ENCODE measurements at places on chromosomes 2 and 18.

DNA sequence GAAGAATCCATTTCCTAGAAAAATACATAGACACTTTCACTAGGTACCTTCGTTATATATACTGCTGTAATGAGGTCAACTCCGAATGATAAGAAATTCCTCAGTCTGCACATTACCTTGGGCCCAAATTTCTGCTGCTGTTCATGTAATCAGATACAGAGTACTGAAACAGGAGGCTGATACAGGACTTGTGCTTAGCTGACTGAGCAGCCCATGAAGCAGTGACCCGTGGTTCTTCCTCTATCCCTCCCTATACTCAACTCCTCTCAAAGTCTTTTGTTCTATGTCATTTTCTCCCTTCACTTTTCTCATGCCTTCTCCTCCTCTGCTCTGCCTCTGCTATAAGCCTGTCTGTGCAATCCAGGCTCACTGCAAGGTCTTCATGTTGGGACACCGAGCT lies 57.5 kb upstream of the ST8SIA5 start:
- no peak for DNase-seq

DNA sequence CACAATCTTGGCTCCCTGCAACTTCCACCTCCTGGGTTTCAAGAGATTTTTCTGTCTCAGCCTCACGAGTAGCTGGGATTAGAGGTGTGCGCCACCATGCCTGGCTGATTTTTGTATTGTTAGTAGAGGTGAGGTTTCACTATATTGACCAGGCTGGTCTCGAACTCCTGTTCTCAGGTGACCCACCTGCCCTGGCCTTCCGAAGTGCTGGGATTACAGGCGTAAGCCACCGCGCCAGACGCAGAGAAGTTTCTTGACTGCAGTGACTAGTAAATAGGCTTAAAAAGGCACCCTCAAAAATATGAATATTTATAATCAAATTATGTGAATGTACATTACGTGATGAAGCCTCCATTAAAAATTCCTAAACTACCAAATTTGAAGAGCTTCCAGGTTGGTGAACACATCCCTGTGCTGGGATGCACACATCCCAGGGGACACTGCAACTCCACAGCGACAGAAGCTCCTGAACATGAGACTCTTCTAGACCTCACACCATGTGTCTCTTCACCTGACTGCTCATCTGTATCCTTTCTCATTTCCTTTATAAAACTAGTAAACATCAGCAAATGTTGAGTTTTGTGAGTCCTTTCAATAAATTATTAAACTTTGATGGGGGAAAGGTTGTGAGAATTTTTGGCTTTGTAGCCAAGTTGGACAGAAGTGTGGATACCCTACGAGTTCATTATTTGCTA lies 203.3 kb upstream of the SPOPL start:
- no peak for DNase-seq

DNA sequence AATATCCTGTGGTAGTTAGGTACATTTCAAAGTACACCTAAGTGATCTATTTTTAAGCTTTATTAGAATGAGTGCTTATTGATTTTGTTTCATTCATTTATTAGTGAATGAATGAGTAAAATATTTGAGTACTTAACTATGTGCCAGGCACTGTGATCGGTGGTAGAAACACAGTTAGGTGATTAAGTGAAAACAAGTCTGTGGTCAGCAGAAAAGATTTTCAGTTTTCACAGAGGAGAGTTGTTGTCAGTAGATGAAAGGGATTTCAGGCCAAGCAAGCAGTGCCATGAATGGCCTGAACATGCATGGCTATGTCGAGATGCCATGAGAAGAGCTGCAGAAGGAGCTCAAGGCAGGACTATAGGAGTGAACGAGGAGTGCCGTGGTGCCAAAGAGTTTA lies 85.9 kb downstream of the SPTBN1 start:
- DNase-seq = no peak

- DNase-seq = no peak
Measured at GRCh38 chr2:43127941-43128558, 98.4 kb downstream of the ZFP36L2 start.

GRCh38 chr2:102277202-102277700 lies 34.1 kb upstream of the IL1RL1 start:
- no peak for DNase-seq

DNA sequence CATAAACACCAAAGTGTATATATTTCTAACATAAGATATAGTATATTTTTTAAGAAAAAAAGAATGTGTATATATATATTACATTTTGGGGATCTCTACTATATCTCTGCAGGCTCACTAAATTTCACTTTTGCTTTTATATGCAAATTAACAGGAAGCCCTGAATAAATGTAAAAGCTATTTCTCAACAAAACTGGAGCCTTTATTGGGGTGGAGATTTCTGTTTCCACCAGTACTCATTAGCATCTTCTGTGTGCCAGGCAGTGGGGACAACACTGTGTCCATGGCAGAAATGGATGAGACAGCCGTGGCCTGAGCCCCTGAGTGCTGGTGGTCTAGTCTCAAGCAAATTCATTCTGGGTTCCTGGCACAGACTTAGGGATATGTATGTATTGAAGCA lies 41.3 kb downstream of the C18orf63 start:
- no peak for DNase-seq

DNA sequence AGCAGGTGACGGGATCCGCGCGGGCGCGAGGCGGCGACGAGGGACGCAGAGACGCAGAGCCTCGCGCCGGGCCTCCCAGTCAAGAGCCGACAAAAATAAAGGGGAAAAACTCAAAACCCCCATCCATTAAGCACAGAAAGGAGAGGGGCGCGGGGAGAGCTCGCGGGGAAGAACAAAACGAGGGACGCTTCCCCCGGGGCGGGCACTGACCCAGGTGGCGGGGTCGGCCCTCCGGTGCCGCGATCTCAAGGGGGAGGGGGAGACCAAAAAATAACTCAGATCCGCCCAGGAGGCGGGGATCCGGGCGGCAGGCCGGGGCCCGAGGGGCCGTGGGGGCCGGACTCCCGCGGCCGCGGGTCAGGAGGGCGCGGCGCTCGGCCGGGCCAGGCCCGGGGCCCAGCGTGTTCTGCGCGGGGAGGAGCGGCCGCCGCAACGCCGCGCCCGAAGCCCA lies 597 bp downstream of the RNF103 start:
- DNase-seq = no peak

DNA sequence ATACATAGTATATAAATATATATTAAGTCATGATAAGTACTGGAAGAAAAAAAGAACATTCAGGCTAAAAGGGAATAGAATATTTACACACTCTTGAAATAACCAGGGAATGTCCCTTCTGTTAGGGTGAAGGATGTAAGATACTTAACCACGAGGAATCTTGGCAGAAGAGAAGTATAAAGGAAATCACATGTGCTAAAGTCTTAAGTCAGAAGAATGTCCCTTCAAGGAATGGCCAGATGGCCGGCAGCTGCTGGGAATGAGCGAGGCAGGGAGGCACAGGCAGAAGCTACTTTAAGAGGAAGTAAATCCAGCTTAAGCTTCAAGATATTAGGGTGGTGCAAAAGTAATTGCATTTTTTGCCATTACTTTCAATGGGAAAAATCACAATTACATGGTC lies 5.5 kb downstream of the CCDC102B start:
- DNase-seq = no peak

DNA sequence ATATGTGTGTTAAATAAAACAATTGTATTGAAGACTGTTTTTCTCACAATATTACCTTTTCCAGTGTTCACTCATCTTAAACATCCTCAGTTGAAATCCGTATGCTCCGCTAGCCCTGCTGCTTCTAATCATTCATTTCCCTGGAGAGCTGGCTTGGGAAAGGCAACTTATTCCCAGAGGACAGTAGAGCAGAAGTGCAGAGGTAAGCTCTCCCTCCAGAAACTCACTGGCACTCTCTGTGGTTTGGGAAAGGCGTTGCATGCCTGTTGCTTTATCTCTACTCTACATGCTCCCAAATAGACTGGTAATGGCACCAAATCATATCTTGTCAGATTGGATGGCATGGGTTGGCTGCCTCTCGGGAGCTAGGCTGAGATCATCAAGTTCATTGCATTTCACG lies 117.1 kb upstream of the BOD1L2 start:
- DNase-seq = no peak

DNA sequence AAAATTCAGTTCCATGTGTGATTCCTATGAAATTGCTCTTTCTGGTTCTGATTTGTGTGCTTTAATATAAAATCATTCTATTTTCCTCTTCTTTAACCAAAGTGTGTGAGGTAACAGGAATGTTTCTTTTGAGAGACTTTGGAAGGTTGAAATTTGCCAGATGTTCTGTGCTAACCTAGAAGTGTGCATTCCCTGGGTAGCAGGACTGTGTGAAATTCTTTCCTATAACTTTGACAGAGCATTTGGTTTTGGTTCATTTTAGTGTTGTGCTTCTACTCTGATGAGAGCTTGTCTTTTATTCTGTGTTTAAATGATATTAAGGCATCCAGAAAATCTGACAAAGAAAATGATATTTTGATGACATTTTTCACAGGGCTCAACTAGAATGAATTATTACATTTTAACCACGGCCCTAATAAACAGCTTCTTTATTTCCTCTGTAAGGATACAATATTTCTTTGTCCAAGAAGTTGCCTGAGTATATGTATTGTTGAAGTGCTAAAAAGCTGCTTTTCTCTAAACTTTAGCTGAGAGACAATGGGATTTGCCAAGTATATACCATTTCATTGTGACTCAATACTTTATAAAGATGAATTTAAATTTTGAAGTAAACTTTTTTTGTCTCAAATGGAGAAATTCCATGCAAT lies 34.7 kb upstream of the DLX1 start:
- no peak for DNase-seq

DNA sequence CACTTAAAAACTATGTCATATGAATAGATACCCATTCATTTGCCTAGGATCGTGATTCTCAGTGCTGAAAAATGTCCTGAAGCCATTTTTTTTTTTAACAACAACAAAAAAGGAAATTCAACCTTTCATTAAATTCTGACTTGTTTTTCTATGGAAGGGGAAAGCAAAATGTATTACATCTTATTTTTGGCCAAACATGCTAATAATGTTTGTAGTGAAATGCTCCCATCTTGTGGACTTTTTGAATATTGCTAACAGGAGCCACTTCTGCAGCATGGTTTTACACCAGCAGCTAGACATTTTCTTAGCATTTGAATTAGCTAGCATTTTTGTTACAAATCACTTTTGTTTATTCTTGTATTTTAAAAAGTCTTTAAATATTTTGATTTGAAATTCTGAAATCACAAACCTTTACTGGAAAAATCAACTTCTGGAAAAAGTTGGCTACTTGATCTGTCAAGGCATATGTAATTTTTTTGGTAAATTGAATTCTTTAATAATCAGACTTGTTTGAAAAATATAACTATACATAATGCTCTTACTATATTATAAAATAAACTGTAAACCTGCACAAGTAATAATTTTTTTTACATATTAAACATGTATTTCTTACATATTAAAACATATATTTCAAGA lies 75.8 kb downstream of the KIDINS220 start:
- DNase-seq = no peak

GRCh38 chr18:62102221-62102620 lies 84.6 kb downstream of the PIGN start:
- peak; percentile 1 for DNase-seq

DNA sequence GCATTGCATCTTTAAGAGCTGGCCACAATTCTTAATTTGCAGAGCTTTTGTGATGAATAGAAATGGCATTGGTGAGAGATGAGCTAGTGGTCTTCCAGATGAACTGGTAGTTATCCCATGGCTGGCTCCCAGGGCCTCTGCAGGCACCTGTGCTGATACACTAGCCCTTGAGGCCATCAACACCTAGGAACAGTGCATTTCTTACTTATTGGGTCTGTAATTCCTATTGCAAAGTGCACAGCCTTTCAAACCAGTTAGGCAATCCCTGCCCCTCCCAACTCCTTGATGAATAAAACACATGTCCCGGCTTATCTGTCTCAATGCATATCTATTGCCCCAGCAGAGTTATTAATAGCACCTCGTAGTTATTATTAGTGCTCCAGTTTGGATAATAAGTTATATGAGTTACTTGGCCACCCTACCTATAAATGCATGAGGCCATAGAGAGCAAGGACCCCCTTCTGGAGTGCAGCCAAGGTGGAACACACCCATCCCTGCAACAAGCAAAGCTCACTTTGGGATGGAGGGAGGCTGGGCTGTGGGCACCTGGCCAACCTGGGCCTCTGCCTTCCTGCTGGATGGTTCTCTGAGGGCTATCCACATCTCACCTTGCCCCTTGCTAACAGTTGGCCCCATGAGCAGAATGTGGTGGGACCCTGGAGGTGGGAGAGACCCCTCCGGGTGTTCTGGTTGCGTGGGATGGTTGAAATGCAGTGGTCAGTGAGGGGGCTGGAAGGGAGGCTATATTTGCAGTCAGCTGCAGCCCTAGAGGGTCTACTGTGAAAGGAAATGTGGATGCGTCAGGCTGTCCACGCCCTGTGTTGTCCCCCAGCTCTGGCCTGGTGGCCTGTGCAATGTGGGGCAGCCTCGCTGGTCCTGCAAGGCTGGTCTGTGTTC lies 455.9 kb upstream of the HS6ST1 start:
- no peak for DNase-seq

DNA sequence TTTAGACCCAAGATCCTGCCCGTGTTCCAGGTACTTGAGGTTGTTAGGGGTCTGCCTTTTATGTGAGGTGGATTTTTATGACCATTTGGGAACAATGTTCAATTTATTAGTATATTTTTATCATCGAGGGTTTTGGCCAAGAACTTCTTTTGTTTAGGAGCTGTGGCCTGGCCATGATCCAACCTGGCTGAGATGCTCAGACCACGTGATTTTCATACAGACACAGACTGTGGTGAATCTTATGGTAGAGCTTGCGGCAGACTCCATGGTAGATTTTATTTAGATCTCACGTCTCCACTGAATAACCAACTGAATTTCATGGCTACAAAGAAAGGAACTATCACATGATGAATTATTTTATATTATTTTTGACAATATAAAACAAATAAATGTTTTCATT lies 405.5 kb upstream of the VWC2L start:
- no peak for DNase-seq

DNA sequence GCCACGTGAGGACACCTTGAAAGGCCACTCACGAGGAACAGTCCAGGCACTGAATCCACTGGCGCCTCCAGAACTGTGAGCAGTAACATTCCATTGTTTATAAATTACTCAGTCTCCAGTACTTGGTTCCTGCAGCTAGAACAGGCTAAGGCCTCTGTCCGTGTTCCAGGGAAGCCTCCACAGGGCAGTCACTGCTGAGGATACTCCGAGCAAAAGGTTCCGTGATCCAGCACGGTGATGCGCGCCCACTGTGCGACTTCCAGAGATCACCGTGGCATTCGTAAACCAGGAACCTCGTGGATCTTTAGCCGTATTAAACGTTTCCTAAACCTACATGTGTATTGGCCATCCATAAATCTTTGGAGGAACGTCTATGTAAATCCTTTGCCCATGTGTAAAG lies 51.5 kb upstream of the SALL3 start:
- DNase-seq = no peak

- no peak for DNase-seq
Measured at GRCh38 chr2:144475044-144475443, 44.9 kb downstream of the ZEB2 start.
